Thymus (tissue), 14 donors: ENCODE measurements at places on chromosomes 7 and 10. TPM values are rescaled to one million over a fixed set of nuclear protein-coding genes. Genes with fewer than 3 reads are reported as not detected.

DNA sequence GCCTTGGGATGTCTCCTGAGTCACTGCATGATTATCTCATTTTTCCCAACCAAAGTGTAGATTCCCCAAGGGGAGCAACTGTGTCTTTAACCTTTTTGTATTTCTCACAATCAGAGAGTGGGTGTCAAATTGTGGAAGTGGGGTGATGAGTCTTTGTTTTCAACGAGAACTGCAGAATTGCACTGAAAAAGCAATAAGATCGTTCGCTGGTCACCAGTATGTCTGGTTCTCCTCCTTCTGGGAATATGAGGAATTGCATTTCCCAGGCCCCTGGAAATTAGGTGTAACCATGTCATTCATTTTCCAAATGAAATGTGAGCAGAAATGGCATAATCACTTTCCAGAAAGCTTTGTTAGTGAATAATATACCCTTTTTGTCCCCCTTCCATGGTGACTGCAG lies 326.9 kb downstream of the GPAM start:
- H3K27me3 ChIP-seq, result no peaks in the 10 kb centered on the region
- H3K36me3 ChIP-seq, result no peaks in the 10 kb centered on the region
- no peak overlapping the region for H3K27ac ChIP-seq
- no peak overlapping the region for H3K4me3 ChIP-seq

- no peaks in the 10 kb centered on the region for H3K36me3 ChIP-seq
- H3K4me3 ChIP-seq, result no peak overlapping the region
- H3K27me3 ChIP-seq, result no peaks in the 10 kb centered on the region
- no peak overlapping the region for H3K27ac ChIP-seq
Observed at GRCh38 chr10:107585630-107586029, 421.1 kb upstream of the SORCS1 start.

DNA sequence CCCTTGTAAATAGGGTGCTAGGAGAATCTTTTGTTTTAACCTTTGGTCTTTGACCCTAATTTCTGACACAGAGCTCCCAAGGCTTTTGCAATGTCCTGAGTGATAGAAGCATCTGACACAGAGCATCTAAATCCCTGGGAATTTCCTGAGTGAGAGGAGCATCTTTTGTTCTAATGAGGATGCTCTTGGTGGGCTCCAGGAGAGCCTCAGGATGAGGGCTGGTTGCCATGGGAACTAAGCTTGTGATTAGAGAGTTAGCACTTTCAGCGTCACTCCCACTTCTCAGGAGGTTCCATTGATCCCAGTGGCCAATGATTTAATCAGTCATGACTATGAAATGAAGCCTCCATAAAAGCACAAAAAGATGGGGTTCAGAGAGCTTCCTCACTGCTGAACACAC lies 264.8 kb downstream of the KIF20B start:
- no peak overlapping the region for H3K4me3 ChIP-seq
- H3K27ac ChIP-seq, result no peak overlapping the region
- DNase-seq, result no peak

DNA sequence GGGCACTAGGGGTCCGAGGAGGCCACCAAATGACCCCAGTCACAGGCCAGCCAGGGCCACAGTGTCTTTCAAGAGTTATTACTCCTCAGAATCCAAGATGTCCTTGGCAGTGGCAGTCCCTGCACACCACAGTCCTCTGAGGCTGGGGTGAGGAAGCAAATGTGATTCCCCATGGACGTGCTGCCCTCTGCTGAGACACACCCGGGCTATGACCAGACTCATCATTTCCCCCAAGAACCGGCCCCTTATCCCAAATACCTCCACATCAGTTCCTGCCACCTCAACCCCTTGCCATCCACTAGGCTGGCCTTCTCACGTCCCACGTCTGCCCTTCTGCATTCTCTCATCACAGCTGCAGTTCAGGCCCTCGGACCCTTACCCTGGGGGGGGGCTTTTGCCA lies 5.0 kb downstream of the PRKAG2 start:
- H3K4me3 ChIP-seq, result no peak overlapping the region
- no peak overlapping the region for H3K27ac ChIP-seq
- peaks cover 4% of the 10 kb centered on the region for H3K4me1 ChIP-seq
- H3K36me3 ChIP-seq, result no peaks in the 10 kb centered on the region
- DNase-seq, result no peak

DNA sequence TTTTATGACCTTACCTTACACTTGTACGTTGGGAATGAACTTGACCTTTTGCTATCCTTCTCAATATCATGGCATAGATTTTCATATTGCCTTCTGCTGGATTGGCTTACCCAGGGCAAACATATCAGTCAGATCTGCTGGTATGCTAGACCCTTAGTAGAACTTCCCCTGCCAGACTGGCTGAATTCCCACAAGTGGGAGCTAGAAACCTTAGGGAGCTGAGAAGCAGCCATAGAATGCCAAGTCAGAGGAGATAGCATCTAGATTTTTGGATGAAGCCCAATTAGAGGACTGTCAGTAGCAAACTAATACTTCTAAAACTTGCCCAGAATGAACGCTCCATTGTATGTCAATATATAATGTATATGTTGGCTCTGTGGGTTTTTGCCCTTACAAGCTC lies 385.0 kb downstream of the NXPH1 start:
- no peak overlapping the region for H3K27ac ChIP-seq
- H3K36me3 ChIP-seq, result no peaks in the 10 kb centered on the region
- no peak overlapping the region for H3K4me3 ChIP-seq
- no peak for DNase-seq

- no peaks in the 10 kb centered on the region for H3K36me3 ChIP-seq
- peaks cover 3% of the 10 kb centered on the region for H3K4me1 ChIP-seq
- DNase-seq, result no peak
- no peak overlapping the region for H3K27ac ChIP-seq
Observed at GRCh38 chr7:20798081-20798693, 11.5 kb upstream of the SP8 start.

DNA sequence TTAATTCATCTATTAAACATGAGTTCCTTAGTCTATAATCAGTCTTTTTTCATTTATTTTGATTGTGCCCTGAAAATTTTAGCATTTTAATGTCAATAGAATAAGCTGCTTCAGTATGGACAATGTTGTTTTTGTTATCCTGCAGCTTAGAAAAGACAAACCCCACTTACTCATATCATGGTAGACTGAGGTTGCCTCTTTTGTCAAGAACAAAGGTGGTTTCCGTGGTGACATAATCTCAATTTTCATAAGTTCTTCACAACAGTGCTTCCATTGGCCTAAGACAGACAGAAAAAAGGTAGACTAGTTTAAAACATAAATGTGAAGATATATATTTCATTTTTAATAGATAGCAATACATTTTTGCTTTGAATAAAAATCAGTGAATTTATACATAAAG lies 69.1 kb downstream of the RTKN2 start:
- H3K27me3 ChIP-seq, result no peaks in the 10 kb centered on the region
- H3K36me3 ChIP-seq, result peaks cover 5% of the 10 kb centered on the region
- H3K4me1 ChIP-seq, result no peaks in the 10 kb centered on the region
- no peak for DNase-seq
- H3K4me3 ChIP-seq, result no peak overlapping the region

- no peak overlapping the region for H3K27ac ChIP-seq
- no peaks in the 10 kb centered on the region for H3K36me3 ChIP-seq
- no peak overlapping the region for H3K4me3 ChIP-seq
- no peaks in the 10 kb centered on the region for H3K27me3 ChIP-seq
- no peak for DNase-seq
Observed at GRCh38 chr10:124242365-124242764, 149.0 kb upstream of the CHST15 start.

DNA sequence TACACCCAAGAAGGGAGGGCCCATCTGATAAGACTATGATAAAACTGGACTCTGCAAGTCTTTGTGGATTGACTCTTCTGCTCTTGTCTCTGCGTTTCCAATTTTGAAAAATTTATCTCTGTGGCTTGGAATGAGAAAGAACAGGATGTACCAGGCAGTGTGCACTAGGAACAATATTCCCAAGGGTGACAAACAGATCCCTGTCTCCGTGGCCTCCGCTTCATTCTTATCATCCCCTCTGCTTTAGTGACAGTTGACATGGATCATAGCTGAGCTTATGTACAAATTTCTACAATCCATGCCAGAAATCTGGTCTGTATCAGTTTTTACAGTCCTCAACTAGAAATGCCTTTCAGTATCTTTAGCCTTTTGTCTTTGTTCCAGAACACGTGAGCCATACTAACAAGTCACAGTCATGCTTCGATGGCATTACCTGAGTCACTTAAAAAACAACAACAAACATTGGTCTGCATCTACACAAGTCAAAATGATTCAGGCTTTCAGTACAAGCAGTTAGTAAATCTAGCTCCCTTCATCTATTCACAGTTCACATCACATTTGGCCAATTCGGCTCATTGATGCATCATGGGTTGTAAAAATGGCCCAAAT lies 393.6 kb upstream of the CELF2 start:
- no peaks in the 10 kb centered on the region for H3K36me3 ChIP-seq
- H3K27ac ChIP-seq, result no peak overlapping the region
- no peaks in the 10 kb centered on the region for H3K27me3 ChIP-seq
- DNase-seq, result no peak
- no peak overlapping the region for H3K4me3 ChIP-seq
- H3K4me1 ChIP-seq, result no peaks in the 10 kb centered on the region

DNA sequence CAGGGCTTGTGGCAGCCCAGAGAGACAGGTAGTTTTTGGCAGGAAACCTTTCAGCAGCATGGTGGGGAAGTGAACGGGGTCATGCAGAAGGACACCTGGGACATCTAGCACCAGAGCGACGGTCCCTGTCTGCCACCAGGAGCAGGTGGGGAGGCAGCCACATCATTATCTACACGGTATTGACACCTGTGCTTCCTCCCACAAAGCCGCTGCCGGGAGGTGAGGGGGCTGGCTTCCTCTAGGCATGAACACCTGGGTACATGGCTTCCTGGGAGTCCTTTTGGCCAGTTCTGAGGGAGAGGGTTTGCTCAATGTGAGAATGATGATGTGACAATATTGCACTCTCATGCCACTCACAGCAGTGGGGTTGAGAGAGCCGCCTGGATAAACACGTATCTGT lies 275.2 kb downstream of the ACTR3B start:
- DNase-seq, result no peak
- H3K27me3 ChIP-seq, result no peaks in the 10 kb centered on the region
- H3K4me1 ChIP-seq, result no peaks in the 10 kb centered on the region
- no peak overlapping the region for H3K4me3 ChIP-seq
- H3K27ac ChIP-seq, result no peak overlapping the region
- H3K36me3 ChIP-seq, result no peaks in the 10 kb centered on the region

GRCh38 chr10:51445588-51445987 lies 253.8 kb downstream of the CSTF2T start:
- no peaks in the 10 kb centered on the region for H3K36me3 ChIP-seq
- H3K27ac ChIP-seq, result no peak overlapping the region
- no peaks in the 10 kb centered on the region for H3K4me1 ChIP-seq
- DNase-seq, result no peak
- H3K4me3 ChIP-seq, result no peak overlapping the region

DNA sequence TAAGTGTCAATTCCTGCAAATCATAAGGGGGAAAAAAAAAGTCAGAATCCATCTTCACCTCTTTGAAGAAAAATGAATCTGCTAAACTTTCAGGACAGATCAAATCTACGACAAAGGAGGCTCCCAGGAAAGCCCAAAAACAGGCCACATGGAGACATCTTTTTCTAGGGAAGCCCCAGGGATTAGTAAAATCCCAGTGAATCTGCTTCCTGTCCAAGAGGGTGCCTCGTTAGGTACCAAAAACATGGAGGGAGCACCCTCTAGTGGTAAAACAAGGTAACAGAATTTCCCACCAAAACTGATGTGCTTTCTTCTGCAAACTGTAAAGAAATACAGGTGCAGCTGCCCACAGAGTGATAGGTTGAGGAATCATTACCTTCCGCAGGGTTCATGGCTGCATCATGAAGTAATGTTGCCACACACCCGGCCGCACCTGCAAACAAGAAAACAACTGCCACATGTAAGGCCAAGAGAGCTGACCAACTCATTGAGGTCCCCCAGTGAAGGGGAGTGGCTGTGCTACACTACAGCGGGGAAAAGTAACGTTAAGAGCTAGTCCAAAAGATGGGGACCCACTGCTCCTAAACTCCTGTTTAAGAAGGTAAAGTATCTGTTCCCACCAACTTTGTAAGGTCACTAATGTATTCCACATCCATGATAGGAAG lies 7.9 kb downstream of the SLC25A28 start:
- H3K36me3 ChIP-seq, result peaks cover 27% of the 10 kb centered on the region
- no peak overlapping the region for H3K4me3 ChIP-seq
- H3K27ac ChIP-seq, result no peak overlapping the region
- no peaks in the 10 kb centered on the region for H3K27me3 ChIP-seq
- no peak for DNase-seq

GRCh38 chr7:22945584-22945983 lies 68.3 kb downstream of the HYCC1 start:
- DNase-seq, result no peak

DNA sequence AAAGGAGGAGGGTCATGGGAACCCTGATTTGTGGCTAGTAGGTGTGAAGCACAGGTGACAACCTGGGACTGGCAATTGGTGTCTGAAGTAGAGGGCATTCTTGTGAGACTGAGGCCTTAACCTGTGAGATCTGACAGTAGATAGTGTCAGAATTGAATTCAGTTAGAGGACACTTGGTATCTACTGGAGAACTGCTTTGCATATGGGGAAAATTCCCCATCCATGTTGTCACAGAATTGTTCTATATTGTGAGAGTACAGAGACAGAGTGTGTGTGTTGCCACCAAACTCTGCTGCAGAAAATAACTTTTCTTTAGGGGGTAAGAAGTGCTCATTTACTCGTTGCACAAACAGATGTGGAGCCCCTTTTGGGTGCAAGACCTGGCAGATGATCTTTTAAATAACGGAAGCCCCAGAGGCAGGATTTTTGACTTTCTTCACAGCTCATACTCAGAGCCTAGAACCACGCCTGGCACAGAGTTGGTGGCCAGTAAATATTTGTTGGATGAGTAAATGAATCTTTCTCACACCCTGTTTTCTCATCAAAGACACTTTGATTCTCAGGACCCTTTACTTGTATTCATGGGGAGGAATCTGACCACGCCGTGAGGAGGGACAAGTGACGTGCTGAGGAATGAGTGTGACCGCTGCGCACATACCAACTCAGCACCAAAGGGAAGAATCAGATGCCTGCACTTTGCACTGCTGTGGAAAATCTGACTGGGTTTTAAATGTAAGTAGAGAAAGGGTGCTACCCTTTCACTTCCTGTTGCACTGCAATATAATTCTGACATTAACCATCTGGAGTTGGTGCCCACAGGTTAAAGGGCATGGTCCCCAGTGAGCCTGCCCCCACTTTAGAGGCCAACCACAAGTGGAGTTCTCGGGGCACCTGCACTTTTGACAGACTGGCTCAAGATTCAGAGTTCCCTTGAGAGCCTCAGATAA lies 39.2 kb upstream of the SDHAF3 start:
- H3K4me3 ChIP-seq, result no peak overlapping the region
- no peaks in the 10 kb centered on the region for H3K4me1 ChIP-seq
- H3K27ac ChIP-seq, result no peak overlapping the region
- no peaks in the 10 kb centered on the region for H3K27me3 ChIP-seq
- H3K36me3 ChIP-seq, result no peaks in the 10 kb centered on the region

- H3K36me3 ChIP-seq, result no peaks in the 10 kb centered on the region
- H3K27me3 ChIP-seq, result no peaks in the 10 kb centered on the region
- no peak overlapping the region for H3K27ac ChIP-seq
- H3K4me3 ChIP-seq, result no peak overlapping the region
- no peaks in the 10 kb centered on the region for H3K4me1 ChIP-seq
Observed at GRCh38 chr7:147894271-147894670, 696.3 kb upstream of the C7orf33 start.

WDR91 gene
- 19.8 TPM for polyA plus RNA-seq

NANOS1 gene
- polyA plus RNA-seq, result 3.2 TPM

RHOBTB1 gene
- 3.4 TPM for polyA plus RNA-seq

MMP21 gene
- polyA plus RNA-seq, result 0.18 TPM

ANKMY2 gene
- 13.1 TPM for polyA plus RNA-seq
